ENCODE measurements at places on chromosomes 3 and 15. TPM values are rescaled to one million over a fixed set of nuclear protein-coding genes. Genes with fewer than 3 reads are reported as not detected.

Gene ECE2
- not detected for total RNA-seq

Gene GUCA1C
- total RNA-seq, result not detected

GRCh38 chr15:38650384-38650783 is 85.8 kb upstream of the RASGRP1 start:
- no peak for DNase-seq

GRCh38 chr3:50580683-50581458 is 11.5 kb downstream of the HEMK1 start:
- peak; percentile 56 for DNase-seq

- no peak for DNase-seq
Measured at GRCh38 chr15:69876064-69876940, 221.4 kb downstream of the TLE3 start.

DNA sequence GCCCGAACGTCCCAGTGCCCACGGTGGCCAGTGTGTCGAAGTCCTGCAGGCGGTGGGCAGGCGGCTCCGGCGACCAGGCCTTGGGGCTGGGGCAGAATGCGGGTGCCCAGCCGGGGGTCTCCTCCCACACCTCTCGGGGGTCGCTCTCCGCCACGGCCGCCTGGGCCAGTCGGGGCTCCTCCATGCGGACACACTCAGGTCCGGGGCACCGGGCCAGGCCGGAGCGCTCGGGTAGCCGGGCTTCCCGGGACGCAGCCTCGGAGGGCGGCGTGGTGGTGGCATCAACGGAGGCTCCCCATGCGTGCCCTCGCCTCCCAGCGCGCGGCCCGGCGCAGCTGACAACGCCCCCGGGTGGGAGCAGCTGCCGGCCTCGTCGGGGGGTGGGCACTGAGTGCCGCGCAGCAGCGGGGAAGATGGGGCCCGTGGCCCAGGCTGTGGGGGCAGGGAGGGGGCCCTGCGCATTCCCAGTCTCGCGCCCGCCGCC is 30.1 kb upstream of the CERS3 start:
- DNase-seq, result no peak

GRCh38 chr15:92811148-92811913 is 88.8 kb upstream of the CHD2 start:
- DNase-seq, result no peak

DNA sequence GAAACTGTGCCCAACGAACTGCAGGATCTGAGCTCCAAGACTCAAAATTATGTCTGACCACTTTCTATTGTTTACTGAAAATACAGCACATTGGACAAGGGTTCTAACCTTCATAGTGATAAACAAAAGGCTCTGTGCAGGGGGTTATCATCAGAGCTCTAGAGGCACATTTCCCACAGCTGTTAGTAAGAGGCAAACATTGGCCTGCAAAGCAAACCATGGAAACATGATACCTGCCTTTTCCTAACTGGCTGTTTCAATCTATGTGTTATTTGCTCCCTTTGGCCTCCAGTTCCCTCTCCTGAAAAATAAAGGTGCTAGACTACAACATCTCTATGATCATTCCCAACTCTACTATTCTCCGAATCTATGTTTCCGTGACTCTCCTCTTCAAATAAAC is 159.7 kb upstream of the ARHGEF26 start:
- no peak for DNase-seq

All from osteoblast (primary cell).